ENCODE measurements at places on chromosomes 7 and 10. TPM values are rescaled to one million over a fixed set of nuclear protein-coding genes. Genes with fewer than 3 reads are reported as not detected.

GRCh38 chr7:157596881-157597280 lies 260.1 kb downstream of the DNAJB6 start:
- DNase-seq, result no peak

DNA sequence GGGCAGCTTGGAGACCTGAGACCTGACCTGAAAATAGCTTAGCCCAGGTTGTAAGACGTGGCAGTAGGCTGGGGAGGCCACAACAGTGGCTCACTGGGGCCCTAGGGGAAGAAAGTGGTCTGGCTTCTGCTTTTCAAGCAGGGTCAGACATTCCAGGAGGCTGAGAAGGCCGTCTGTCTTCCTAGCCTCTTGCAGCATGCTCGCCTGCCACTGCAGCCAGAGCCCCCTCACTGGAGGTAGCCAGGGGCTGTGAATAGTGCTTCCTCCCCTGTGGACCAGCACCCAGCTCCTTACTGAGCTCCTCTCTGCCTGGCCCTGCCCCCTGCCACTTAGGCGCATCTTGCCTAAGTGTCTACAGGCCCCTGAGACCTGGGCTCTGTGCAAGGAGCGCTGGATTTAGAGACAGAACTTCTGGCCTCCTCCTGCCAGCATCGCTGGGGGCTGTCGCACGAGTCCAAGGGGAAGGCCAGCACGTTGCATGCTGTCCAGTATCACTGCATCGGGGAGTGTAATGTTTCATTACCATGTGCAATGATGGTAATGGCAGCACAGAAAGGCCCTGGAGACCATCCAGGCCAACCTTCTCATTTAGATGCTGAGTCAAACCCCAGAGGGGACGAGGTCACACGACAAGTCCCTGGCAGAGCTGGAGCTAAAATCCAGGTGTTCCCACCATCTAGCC lies 12.7 kb downstream of the ZMIZ1 start:
- DNase-seq, result no peak

DNA sequence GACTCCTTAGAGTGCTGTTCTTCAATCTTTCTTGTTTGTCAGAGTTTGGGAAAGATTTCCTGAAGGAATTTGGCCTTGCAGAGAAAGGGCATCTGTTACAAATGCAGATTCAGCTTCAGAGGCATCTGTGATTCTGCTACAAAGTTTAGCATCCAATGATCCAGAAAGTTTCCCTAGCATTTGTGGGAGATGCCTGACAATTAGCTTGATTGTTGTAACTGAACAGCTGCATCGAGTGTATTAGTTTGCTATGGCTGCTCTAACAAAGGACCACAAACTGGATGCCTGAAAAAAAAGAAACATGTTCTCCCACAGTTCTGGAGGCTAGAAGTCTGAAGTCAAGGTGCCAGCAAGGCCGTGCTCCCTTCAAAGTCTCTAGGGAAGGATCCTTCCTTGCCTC lies 365.1 kb downstream of the GRID1 start:
- DNase-seq, result no peak

DNA sequence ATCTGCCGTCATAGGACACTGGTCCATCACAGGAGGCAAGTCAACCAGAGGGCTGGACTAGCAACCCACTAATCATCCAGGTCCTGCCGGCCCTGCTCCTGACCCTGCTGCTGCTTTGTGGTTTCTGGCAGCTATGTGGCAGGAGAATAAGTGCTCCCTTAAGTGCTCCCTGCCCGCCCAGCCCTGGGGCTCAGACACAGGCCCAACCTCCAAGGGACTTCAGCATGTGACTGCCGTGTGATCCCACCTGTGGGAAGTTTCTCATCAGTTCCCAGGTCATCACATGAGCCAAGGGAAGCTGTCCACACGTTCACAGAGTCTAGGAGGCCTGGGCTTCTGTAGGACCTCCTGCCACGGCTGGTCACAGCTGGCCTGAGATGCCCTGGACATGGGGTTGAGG lies 34.2 kb upstream of the ZNF488 start:
- DNase-seq, result no peak

Gene APBB1IP
- 2.1 TPM for total RNA-seq
